IMR-90 (cell line): ENCODE measurements at places on chromosomes 1 and 21.

DNA sequence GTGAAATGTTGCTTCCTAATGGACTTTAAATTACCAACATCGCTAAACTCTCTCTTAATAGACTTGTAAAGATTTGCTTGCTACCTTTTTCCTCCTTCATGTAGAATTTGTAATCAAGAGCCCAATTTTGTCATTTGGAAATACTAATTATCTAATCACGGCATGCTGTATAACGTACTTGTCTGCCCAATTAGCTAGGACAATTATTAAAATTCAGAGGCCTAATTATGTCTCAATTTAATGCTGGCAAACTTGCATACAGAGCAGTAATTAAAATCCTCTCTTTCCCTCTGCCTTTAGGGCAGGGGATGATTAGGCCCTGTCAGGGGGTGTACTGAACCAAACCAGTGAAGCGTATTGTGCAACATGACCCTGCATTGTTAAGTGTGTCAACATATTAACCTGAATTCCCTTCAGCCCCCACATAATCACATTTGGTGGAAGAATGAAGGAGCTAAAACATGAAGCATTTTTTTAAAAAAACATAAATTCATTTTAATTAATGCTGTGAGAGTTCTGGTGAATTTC lies 137.4 kb upstream of the BARHL2 start:
- no peak for DNase-seq

- DNase-seq, result no peak
Measured at GRCh38 chr1:51524817-51525216, 5.8 kb upstream of the EPS15 start.

GRCh38 chr1:222784916-222785315 lies 29.9 kb upstream of the DISP1 start:
- no peak for DNase-seq

DNA sequence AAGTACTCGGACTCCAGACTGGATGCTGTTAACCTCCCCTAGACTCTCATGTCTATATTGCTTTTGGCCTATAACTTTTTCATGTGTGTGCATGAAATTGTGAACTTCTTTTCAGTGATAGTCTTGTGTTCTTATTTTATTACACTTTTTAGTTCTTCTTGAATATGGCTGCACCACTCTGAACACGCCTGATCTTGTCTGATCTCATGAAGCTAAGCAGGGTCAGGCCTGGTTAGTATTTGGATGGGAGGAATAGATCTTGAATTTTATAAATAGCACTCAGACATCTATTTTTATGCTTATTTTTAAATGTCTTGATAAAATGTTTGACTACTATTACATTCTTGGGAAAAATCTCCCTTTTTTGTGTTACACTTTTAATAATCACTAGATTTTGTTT lies 22.4 kb downstream of the TCP10L start:
- no peak for DNase-seq

- no peak for DNase-seq
Measured at GRCh38 chr1:194117582-194117981, 931.2 kb upstream of the B3GALT2 start.
